Breast epithelium (tissue), 4 donors: ENCODE measurements at places on chromosomes 2 and 18. TPM values are rescaled to one million over a fixed set of nuclear protein-coding genes. Genes with fewer than 3 reads are reported as not detected.

- no peaks in the 10 kb centered on the region for H3K27me3 ChIP-seq
- H3K4me3 ChIP-seq: no peak overlapping the region
- no peaks in the 10 kb centered on the region for H3K36me3 ChIP-seq
- H3K27ac ChIP-seq: no peak overlapping the region
- no peak for DNase-seq
Measured at GRCh38 chr2:5316001-5316490, 376.1 kb upstream of the SOX11 start.

DNA sequence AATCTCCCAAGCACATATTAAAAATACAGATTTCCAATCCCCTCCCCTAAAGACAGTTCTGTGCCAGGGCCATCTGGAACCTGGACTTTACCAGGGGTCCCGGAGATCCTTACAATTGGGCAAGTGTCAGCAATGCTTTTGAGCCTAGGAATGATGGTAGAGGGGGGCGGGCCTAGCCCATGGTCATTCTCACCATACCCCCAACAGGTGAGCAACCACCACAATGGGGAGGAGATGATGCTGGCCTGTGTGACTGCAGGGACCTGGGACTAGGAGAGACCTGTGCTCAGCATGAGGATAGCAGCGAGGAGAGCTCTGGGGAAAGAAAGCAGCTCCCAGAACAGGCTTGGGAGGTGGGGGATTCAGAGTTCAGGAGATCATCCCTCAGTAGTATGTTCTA, 13.9 kb upstream of the ASAP2 start:
- H3K27ac ChIP-seq: no peak overlapping the region
- no peaks in the 10 kb centered on the region for H3K36me3 ChIP-seq
- no peak for DNase-seq
- no peak overlapping the region for H3K4me3 ChIP-seq

GRCh38 chr2:16870491-16871076, 204.9 kb upstream of the CYRIA start:
- H3K4me1 ChIP-seq: no peaks in the 10 kb centered on the region
- no peak overlapping the region for H3K4me3 ChIP-seq
- H3K27ac ChIP-seq: no peak overlapping the region
- no peak for DNase-seq
- no peaks in the 10 kb centered on the region for H3K36me3 ChIP-seq
- H3K27me3 ChIP-seq: no peaks in the 10 kb centered on the region

- H3K27me3 ChIP-seq: no peaks in the 10 kb centered on the region
- DNase-seq: no peak
- H3K36me3 ChIP-seq: no peaks in the 10 kb centered on the region
- H3K4me1 ChIP-seq: no peaks in the 10 kb centered on the region
Measured at GRCh38 chr2:202337706-202338346, 38.3 kb upstream of the BMPR2 start.

- no peak for DNase-seq
- no peak overlapping the region for H3K4me3 ChIP-seq
- no peak overlapping the region for H3K27ac ChIP-seq
- H3K27me3 ChIP-seq: no peaks in the 10 kb centered on the region
- no peaks in the 10 kb centered on the region for H3K36me3 ChIP-seq
- no peaks in the 10 kb centered on the region for H3K4me1 ChIP-seq
Measured at GRCh38 chr2:2191110-2191707, 139.9 kb downstream of the MYT1L start.

DNA sequence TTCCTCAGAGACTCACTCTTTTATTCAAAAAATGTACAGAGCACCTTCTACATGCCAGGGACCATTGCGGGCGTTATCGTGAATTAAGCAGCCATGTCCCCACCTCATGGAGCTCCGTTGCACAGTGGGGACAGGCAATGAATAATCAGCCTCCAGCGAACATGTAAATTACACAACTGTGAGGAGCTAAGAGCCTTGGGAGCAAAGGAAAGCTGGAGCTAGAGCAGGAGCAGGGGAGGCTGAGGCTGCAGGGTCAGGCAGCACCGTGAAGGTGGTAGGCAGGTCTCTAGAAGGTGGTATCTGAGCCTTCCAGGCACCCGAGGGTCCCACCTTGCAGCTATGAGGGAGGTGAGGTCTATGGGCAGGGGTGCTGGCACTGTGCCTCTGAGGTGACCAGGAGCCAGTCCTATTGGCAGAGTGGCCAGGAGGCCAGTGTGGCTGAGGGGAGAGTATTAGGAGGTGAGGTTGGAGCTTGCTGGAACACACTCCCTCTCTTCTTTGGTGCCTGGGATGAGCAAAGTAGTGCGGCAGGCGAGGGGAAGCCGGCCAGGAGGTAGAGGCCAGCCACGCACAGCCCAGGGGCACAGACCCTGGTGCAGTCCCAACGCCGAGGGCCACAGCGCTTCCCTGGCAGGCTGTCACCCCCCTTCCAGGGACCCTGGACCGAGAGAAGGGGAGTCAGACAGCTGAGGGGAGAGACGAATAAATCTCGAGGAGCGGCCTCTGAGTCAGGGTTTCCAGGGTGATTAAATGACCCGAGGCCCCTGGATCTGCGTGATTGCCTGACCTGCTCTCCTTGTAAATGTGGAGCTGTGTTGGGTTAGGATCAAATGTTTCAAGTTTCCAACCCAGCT, 167.3 kb downstream of the SEPTIN10 start:
- no peaks in the 10 kb centered on the region for H3K4me1 ChIP-seq
- no peaks in the 10 kb centered on the region for H3K36me3 ChIP-seq
- no peak overlapping the region for H3K4me3 ChIP-seq
- no peak for DNase-seq
- H3K27ac ChIP-seq: no peak overlapping the region

DNA sequence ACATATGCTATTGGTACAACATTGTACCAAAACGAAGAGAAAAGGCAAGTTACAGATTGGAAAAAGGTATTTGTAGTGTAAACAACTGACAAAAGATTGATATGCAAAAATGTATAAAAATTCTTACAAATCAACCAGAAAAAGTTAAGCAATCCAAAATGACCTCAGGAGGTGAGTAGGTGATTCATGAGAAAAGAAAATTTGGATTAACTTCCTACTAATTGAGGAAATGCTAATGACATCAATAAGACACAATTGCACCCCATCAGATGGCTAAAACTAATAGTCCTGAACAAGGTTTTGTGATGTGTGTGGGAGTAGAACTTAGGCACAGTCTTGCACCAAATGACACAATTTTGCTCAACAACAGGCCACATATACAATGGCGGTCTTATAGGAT, 129.3 kb downstream of the COPS8 start:
- no peaks in the 10 kb centered on the region for H3K36me3 ChIP-seq
- no peaks in the 10 kb centered on the region for H3K4me1 ChIP-seq
- DNase-seq: no peak
- no peak overlapping the region for H3K27ac ChIP-seq
- H3K4me3 ChIP-seq: no peak overlapping the region

DNA sequence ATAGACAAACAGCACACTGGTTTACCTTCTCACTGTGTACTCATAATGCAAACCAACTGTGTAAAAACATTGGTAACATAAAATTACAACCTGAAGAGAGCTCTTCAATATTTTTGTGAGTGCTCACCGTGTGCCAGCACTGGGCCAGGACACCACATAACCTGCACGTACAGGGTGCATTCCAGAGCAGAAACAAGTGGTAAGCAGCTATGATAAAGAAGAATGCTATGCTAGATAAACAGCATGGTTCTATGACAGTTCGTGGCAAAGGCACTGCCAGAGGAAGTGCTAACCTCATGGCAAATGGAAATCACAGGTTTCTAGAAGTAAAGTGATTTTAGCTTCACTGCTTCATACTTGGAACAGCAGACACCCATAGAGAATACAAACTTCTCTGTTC, 343.5 kb downstream of the MTX2 start:
- H3K4me1 ChIP-seq: no peaks in the 10 kb centered on the region
- DNase-seq: no peak
- no peaks in the 10 kb centered on the region for H3K36me3 ChIP-seq
- H3K27ac ChIP-seq: no peak overlapping the region

GRCh38 chr2:18599509-18600254, 10.3 kb upstream of the NT5C1B start:
- H3K27me3 ChIP-seq: no peaks in the 10 kb centered on the region
- H3K27ac ChIP-seq: no peak overlapping the region
- H3K4me3 ChIP-seq: no peak overlapping the region
- no peaks in the 10 kb centered on the region for H3K4me1 ChIP-seq

- H3K27me3 ChIP-seq: no peaks in the 10 kb centered on the region
- H3K4me3 ChIP-seq: no peak overlapping the region
- H3K36me3 ChIP-seq: no peaks in the 10 kb centered on the region
- H3K27ac ChIP-seq: no peak overlapping the region
Measured at GRCh38 chr2:211454679-211455078, 898.3 kb downstream of the CPS1 start.

- no peaks in the 10 kb centered on the region for H3K27me3 ChIP-seq
- no peak overlapping the region for H3K4me3 ChIP-seq
- H3K36me3 ChIP-seq: no peaks in the 10 kb centered on the region
- no peak for DNase-seq
- H3K27ac ChIP-seq: no peak overlapping the region
Measured at GRCh38 chr2:18319987-18320386, 240.5 kb downstream of the RDH14 start.

GRCh38 chr18:12359515-12359927, 17.5 kb downstream of the AFG3L2 start:
- peaks cover 6% of the 10 kb centered on the region for H3K36me3 ChIP-seq
- DNase-seq: no peak

DNA sequence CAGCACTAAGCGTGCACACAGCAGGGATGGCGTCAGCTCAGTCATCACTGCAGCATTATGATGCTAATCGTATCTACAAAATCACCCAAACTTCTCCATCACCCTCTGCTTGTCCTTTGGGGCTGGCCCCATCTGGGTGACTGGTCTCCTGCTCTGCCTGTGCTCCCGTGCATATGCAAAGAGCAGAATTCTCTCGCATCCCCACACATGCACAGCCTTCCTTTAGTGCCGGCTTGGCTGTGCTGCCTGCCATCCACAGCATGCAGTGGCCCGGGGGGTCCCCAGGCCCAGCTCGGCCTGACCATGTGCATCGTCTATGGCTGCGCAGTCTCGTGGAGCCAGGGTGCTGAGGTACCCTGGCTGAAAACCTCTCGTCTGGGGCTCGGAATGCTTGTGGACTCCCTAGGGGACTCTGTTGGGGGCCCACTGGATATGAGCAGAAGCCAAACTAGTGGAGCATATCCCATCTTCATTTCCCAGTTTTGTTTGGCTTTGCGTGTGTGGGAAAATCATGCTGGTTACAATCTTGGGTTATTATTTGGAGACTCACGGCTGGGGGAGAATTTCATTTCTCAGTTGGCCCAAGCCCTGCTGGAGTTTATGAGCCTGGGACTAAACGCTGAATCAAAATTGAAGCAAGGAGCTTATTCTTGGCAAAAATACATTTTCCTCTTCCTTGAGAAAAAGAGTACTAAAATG, 70.9 kb upstream of the HS6ST1 start:
- no peaks in the 10 kb centered on the region for H3K36me3 ChIP-seq
- H3K4me1 ChIP-seq: no peaks in the 10 kb centered on the region
- H3K4me3 ChIP-seq: no peak overlapping the region
- no peak overlapping the region for H3K27ac ChIP-seq
- H3K27me3 ChIP-seq: no peaks in the 10 kb centered on the region

DNA sequence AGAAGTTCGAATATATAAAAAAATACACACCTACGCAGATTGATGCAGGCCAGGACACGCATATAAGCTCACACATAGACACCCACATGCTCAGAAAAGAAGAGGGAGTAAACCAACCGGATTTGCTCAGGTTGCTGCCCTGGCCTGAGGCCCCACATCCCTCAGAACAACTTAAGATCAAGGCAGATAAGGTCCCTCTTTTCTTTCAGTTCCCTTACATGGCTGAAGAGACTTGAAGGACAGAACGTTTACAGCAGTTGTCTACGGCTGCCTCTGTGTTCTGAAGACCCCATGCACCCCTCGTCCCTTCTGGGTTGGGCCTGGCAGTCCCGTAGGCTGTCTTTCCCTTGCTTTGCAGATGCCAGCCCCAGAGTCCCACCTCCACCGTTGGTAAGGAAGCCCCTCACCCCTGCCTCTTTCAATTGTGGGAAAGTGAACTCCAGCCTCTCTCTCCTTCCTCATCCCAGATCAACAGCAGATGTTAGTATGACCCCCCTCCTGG, 4.3 kb upstream of the NAGK start:
- H3K4me3 ChIP-seq: no peak overlapping the region
- DNase-seq: no peak
- peak overlapping the region; percentile 57 for H3K27ac ChIP-seq
- no peaks in the 10 kb centered on the region for H3K36me3 ChIP-seq
- H3K4me1 ChIP-seq: peaks cover under 1% of the 10 kb centered on the region

- DNase-seq: no peak
- no peaks in the 10 kb centered on the region for H3K36me3 ChIP-seq
- no peaks in the 10 kb centered on the region for H3K27me3 ChIP-seq
- H3K27ac ChIP-seq: peak overlapping the region; percentile 93
- H3K4me3 ChIP-seq: peak overlapping the region; percentile 66
- H3K4me1 ChIP-seq: no peaks in the 10 kb centered on the region
Measured at GRCh38 chr2:190533968-190534309, 583 bp downstream of the NEMP2 start.

DNA sequence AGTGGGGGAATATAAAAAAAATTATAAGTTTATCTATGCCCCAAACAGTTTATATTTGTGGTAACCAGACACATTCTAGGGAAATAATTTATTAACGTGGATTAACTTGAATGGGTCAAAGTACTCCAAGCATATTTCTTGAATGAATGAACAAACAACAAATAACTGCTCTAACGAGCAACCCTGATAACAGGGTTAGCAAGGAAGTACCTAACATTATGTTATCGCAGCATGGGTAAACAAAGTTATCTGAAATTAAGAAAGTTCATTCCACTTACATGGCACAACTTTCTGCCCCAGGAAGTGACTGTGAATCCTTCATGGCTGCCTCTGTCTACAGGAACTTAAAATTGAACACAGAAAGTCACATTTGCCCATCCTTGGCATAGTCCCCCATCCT, 812.9 kb upstream of the ACVR2A start:
- H3K36me3 ChIP-seq: no peaks in the 10 kb centered on the region
- H3K27ac ChIP-seq: no peak overlapping the region
- no peak for DNase-seq
- no peaks in the 10 kb centered on the region for H3K27me3 ChIP-seq
- no peak overlapping the region for H3K4me3 ChIP-seq
- H3K4me1 ChIP-seq: no peaks in the 10 kb centered on the region

DNA sequence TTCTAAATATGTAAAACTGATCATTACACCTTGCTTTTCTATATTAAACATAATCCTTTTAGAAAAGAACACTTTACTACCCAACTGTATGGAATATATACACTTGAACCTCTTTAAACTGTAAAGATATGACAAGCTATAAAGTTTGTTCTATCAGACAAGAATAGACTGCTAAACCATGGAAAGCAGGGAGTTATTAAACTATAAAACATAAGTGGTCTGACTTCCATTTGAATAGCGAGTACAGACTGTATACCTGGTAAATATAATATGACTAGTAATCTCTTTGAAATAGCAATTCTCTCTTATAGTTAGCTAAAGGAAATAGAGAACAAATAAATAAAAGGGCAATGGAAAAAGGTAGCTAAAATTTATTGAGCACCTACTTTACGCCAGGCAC, 125.7 kb downstream of the PRKRA start:
- H3K4me3 ChIP-seq: no peak overlapping the region
- no peaks in the 10 kb centered on the region for H3K36me3 ChIP-seq
- DNase-seq: no peak
- no peaks in the 10 kb centered on the region for H3K27me3 ChIP-seq

The NOL4 gene
- total RNA-seq: not detected

The COBLL1 gene
- 92.8 TPM for total RNA-seq

The LIMS3 gene
- 6.6 TPM for total RNA-seq

The MOCOS gene
- 9.7 TPM for total RNA-seq

The CERS6 gene
- 46.4 TPM for total RNA-seq

The HSBP1L1 gene
- total RNA-seq: 42.1 TPM

The CD302 gene
- total RNA-seq: 141 TPM

The MARCO gene
- 6.9 TPM for total RNA-seq

The KCNIP3 gene
- total RNA-seq: 30.1 TPM

The CDH19 gene
- 0.64 TPM for total RNA-seq

The TMEFF2 gene
- total RNA-seq: not detected

The POTEJ gene
- not detected for total RNA-seq
